Fibroblast of villous mesenchyme (primary cell): ENCODE measurements at places on chromosomes 13 and 19. TPM values are rescaled to one million over a fixed set of nuclear protein-coding genes. Genes with fewer than 3 reads are reported as not detected.

DNA sequence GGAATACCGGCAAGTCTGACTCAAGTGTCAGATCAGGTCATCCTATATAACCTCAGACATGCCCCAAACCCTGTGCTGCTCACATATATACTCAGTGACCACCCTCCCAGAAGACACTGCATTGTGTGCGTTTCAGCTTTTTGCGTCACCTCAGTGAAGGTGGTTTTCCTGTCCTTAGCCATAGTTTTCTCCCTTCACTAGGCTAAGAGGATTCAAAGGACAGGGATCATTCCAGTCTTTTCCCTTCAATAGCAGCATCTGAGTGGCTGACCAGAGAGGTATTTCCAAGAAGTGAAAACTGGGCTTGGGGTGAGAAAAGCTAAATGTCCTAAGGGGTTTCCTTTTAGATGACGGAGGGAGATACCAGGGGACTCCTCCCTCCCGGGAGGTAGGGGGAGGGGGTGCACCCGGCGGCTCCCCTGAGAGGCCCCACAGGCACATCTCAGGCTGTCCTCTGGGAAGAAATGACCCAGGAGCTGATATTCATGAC is 12.7 kb upstream of the OR10H1 start:
- no peak for DNase-seq

GRCh38 chr13:43564952-43565351 is 221.8 kb downstream of the ENOX1 start:
- no peak for DNase-seq

The ZNF541 gene
- total RNA-seq = under 0.01 TPM in 2 replicates

DNA sequence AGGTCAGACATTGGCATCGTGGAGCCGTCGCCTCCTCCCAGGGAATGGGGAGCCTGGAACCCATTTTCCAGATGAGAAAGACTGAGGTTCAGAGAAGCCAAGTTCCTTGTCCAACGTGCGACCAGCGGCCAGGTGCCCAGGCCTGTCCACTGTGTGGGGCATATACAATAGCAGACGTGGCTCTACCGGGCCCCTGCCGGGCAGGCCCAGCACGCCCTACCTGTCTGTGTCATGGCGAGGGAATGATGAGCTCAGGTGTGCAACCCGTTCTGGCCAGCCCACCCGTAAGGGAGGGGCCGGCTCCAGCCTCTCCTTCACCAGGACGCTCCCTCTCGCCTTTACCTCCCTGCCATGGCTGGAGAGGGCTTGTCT is 837 bp downstream of the GNA15 start:
- no peak for DNase-seq

DNA sequence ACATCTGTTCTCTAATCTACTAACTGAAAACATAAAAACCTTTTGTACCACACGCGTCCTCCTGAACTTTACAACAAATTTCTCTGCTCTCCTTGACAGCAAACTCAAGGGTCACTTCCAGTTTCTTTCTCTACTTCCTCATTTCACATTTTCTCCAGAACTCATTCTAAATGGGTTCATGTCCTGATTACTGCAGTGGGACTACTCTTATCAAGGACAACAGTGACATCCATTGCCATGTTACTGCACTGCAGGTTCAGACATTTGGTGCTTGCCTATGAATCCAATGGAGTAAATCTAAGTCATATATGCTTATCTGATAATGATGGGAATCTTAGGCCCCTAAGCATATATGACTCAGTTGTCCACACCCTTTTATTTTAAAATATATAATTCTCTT is 35.3 kb downstream of the FPR3 start:
- peak; percentile 13 for DNase-seq

GRCh38 chr19:2532252-2533071 is 56.5 kb downstream of the GADD45B start:
- peak; percentile 95 for DNase-seq

- DNase-seq = no peak
These were observed 8.9 kb upstream of the MAB21L1 start for GRCh38 chr13:35485424-35485823.

GRCh38 chr13:40376867-40377535 is 289.4 kb downstream of the FOXO1 start:
- DNase-seq = peak; percentile 58

The CLEC11A gene
- 18.6 and 25.4 TPM in 2 replicates for total RNA-seq

- no peak for DNase-seq
These were observed 33.9 kb downstream of the SPATA13 start for GRCh38 chr13:24194447-24194846.

DNA sequence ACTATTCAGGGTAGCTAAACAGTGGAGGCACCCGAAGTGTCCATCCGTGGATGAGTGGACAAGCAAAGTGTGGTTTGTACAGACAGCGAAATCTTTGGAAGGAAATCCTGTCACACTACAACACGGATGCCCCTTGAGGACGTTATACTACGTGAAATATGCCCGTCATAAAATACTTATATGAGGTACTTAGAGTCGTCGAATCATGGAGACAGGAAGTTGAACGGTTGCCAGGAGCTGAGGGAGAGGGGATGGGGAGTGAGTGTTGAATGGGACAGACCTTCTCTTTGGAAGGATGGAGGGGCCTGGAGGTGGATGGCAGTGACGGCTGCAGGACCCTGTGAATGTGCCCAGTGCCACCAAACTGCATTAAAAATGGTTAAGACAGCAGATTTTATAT is 11.6 kb downstream of the ATP4B start:
- no peak for DNase-seq

DNA sequence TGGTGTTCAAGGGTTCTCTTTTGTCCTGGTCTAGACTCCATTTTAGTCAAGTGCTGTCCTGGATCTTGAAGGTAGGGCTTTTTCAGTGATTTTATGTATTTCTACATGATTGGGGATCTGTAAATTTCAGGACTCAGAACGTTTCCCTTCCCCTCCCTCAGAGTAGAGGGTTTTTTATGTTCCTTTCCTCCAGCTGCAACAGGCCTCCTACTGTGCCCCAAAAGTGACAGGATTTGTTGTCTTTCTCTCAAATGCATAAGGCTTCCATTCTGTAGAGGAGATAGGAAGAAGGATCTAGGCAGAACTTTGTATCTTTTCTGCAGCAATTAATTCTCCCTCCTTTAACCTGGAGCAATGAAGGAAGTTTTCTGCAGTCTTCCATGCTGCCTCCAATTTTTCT is 251.3 kb downstream of the MAB21L1 start:
- no peak for DNase-seq

DNA sequence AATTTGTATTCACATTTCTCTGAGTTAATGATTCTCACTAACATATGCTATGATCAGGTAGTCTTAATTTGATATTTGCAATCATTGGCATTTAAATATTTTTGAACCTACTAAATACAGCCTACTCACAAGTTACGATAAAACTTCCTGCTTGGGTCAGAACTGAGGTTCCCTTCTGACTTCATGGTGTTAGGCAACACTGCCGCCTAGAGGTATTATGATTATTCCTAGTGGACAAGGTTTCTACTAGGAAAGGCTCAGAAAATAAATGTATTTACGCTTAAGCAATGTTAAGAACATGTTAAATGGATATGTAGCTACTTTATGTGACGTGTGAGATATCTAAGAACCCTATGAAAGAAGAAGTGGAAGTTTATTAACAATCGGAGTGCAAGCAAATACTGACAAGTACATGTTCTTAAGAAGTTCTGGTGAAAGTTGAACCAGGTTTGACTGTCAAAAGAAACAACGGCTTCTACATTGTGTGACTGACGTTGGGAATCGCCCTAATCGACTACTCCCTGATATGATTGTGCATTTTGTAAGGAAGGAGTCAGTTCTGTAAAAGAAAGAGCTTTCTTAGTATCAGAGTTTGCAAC is 1395.8 kb downstream of the SLITRK5 start:
- DNase-seq = peak; percentile 0

The MCEMP1 gene
- not detected in 2 replicates for total RNA-seq

The RGCC gene
- 89.2 and 101 TPM in 2 replicates for total RNA-seq

GRCh38 chr19:43518051-43518450 is 8.9 kb downstream of the ETHE1 start:
- no peak for DNase-seq

The APC2 gene
- 0.32 and 0.43 TPM in 2 replicates for total RNA-seq

- peak; percentile 42 for DNase-seq
These were observed 20.5 kb downstream of the MICU2 start for GRCh38 chr13:21583478-21583877.

DNA sequence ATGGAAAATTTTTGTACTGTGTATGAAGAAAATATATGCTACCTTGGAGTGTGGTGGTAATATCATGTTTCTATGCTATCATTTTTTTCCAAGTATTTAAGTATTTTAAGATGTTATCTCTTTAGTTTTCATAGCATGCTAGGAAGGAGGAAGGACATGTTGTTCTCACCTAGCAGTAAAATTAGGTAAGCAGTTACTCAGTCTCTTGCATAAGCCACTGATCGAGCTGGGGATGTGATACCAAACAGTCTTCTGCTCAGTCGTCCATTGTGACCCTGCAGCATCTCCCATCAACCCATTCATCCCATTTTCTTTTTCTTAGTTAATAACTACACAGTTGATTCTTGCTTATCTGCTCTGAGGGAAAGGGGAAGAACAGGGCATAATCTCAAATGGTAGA is 130.6 kb downstream of the KLF5 start:
- no peak for DNase-seq

The GNG8 gene
- not detected in 2 replicates for total RNA-seq

DNA sequence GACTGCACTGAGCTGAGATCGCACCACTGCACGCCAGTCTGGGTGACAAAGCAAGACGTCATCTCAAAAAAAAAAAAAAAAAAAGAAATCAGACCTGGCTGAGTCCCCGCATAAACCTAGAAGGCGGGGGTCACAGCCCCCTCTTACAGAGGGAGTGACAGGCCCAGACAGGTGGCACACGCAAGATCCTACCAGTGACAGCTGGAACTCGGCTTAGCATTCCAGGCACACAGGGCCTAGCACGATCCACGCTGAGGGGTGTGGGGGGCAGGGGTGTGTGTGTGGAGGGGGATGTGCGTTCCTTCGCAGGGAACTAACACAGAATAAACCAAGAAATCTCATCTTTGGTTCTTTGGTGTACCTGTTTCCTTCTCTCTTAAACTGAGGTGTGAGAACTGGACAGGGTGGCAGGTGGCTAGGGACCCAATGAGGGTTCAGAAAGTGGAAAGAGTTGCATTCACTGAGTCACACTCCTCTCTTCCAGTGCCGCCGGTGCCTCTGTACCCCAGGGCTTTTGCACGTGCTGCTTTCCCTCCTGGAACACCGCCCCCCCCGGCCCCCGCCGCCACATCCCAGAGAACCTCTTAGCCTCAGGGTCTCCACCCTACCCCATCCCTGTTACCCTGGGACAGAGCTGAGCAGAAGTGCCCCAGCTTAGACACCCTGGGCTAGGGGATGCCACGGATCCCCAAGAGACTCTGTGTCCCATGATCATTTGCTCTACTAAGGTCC is 5.0 kb downstream of the SGTA start:
- DNase-seq = no peak

GRCh38 chr19:4378886-4379285 is 21.5 kb downstream of the SH3GL1 start:
- no peak for DNase-seq

DNA sequence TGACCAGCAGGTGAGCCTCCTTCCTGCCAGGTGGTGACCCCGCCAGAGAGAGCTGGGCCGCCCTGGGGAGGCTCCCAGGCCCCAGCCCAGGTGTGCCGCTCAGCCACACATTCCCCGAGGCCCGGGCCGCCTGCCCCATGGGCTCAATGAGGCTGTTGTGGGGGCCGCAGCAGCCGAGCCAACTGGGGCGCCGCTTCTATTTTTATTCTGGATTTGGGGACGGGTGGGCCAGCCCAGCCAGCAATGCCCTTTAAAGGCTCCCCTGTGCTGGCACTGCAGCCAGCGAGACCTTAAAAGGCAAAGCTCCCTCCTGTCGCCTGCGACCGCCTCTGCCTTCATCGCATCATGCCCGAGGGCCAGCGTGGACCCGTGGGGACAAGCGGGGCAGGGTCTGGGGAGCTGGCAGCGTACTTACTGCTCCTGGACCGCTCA is 17.7 kb upstream of the CRTC1 start:
- no peak for DNase-seq

DNA sequence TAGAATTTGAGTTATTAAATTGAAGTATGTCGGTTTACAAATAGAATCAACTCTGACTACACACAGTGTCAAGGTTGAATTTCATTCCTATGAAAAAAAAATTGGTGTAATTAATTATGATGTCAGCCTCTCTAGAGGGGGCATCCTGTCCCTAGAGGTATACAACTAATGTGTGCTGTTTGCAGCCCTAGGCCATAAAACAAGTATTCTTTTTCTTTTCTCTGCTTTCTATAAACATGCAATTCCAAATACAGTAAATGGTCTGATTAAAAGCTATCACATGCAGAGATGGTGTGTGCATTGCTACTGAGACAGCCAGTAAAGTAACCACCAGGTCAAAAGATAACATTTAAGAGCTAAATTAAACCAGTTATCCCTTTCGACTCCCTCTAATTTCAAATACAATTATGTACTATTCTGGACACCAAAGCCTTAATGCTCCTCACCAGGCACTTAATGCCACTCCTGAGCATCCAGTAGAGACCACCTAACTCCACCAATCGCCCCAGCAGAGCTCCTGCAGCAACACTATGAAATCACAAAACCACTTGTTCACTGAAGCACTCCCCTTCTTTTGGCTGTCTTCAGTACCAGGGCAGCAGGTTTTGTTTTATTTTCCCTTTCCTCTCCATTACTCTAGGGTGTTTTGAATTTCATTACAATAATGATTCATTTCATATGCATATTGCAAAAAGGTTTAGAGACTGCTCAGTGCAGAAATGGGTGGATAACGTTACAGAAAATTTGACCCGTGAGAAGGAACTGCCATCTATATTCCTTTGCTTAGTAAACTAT is 426.9 kb downstream of the PCDH9 start:
- DNase-seq = no peak

DNA sequence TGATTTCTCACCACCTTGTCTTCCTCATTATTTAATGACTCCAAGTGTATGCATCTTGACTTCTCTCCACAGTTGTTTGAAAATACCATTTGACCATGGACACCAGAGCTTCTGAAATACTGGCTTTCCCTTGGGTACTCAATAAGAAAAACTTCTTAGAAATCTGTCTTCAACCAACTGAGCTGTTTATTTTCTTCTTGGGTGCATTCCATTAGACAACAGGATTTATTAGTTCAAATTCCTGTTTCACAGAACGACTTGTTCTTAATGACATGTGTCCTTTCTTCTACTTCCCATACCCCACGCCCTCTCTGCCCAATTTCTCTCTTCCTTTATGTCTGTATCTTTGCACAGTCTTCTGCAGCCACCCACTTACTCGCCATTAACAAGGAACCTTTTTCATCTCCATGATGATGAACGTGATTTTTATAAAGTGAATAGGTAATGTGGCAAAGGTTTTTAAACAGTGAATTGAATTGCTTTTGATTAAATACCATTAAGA is 11.3 kb upstream of the ITM2B start:
- DNase-seq = no peak
